Fibroblast of mammary gland (primary cell): ENCODE measurements at places on chromosomes 2 and 18.

GRCh38 chr2:16003809-16004208 lies 63.5 kb downstream of the MYCN start:
- DNase-seq: no peak

DNA sequence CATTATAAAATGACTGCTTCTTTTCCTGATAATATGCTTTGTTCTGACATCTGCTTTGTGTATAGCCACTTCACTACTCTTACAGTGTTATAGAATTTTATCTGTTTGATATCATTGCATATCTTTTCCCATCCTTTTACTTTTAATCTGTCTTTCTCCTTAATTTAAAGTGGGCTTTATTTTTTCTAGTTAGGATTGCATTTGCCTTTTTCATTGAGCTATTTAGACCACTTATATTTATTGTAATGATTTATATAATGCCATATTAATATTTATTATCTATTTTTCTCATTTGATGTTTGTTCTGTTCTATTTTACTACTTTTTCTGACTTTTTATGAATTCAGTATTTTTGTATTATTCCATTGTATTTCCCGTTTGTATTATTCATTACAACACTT lies 758.7 kb downstream of the TMEM182 start:
- DNase-seq: no peak

DNA sequence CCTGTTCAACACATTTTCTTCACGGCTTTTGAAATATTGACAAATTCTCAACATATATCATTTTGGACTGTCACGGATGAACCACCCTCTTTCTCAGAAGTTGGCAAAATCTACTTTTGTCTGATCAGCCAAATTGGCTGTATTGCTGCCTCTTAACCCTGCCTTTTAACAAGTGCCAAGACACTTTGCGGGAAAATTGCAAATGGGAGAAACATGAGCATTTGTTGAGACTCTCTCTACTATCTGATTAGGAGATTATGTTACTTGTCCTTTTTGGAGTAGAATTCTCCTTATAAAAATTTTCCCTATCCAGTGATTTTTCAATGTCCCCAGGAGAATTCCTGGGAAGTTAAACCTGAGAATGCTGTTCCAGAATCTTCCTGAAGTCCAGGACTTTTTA lies 256.2 kb upstream of the ZSWIM2 start:
- DNase-seq: no peak

GRCh38 chr2:170883683-170884082 lies 45.4 kb upstream of the GORASP2 start:
- no peak for DNase-seq
